ENCODE measurements at places on chromosomes 5 and 9.

- no peaks in the 10 kb centered on the region for H3K4me1 ChIP-seq
- H3K27me3 ChIP-seq = no peaks in the 10 kb centered on the region
- DNase-seq = no peak
- H3K27ac ChIP-seq = no peak overlapping the region
Observed at GRCh38 chr9:71136696-71137095, 15.3 kb upstream of the TRPM3 start.

GRCh38 chr5:132474131-132474723 lies 16.3 kb downstream of the IRF1 start:
- no peak overlapping the region for H3K4me3 ChIP-seq
- no peaks in the 10 kb centered on the region for H3K27me3 ChIP-seq
- H3K4me1 ChIP-seq = no peaks in the 10 kb centered on the region
- no peaks in the 10 kb centered on the region for H3K36me3 ChIP-seq
- H3K27ac ChIP-seq = no peak overlapping the region

- no peaks in the 10 kb centered on the region for H3K36me3 ChIP-seq
- H3K27me3 ChIP-seq = no peaks in the 10 kb centered on the region
- no peaks in the 10 kb centered on the region for H3K4me1 ChIP-seq
Observed at GRCh38 chr5:82480331-82480730, 202.2 kb upstream of the RPS23 start.

- H3K27me3 ChIP-seq = no peaks in the 10 kb centered on the region
- H3K4me1 ChIP-seq = peaks cover 10% of the 10 kb centered on the region
- H3K4me3 ChIP-seq = no peak overlapping the region
- DNase-seq = peak; percentile 81
Observed at GRCh38 chr9:130893341-130894101, 3.1 kb downstream of the QRFP start.

Measured in endodermal cell (in vitro differentiated cells).